ENCODE measurements at places on chromosomes 7 and 10.

DNA sequence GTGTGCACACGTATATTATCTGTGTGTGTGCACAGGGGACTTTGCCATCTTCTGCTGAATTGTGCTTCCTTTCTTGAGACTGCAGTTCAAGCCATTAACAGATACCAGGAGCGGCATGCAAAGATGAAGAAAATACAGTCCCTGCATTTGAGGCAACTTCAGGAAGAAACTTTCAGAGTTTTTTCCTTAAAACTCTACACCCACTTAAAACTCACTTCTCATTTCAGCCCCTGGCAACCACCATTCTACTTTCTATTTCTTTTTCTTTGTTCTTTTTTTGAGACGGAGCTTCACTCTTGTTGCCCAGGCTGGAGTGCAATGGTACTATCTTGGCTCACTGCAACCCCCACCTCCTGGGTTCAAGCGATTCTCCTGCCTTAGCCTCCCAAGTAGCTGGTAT is 448.9 kb upstream of the ZMIZ1 start:
- no peak for DNase-seq

DNA sequence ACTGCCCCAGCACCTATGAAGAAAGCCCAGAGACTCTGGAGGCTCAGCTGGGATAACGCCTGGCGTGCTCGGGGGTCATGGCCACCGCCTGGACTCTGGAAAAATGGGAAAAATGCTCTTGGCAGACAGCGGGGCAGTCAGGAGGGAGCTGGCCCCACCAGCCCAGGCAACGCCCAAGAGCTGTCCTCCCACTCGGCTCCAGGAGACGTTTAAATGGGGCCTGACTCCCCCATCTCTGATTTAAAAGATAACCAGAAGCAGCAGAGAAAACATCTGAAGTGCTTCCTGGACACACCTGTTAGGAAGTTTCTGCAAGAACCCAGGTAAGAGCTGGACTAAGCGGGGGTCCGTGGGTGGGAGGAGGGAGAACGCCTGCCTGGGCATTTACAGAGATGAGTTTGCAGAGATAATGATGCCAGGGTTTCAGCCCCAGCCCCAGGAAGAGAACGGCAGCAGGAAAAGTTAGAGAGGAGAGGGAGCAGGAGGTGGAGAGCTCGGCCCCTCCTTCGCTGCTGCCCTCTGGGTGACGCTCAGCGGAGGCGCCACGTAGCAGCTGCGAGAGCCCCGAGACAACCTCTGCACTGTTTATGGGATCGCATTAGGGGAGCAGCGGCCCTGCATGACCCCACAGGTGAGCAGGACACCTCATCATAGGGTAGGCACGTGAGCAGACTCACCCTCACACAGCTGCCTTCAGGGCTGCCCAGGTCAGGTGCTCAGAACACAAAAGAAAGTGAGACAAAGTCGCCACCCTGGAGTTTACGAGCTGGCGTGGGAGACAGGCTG is 83.5 kb upstream of the INSIG1 start:
- DNase-seq = no peak

- no peak for DNase-seq
Measured at GRCh38 chr10:120132811-120133210, 240.3 kb downstream of the SEC23IP start.

- no peak for DNase-seq
Measured at GRCh38 chr7:74362266-74362665, 73.1 kb downstream of the CLIP2 start.

DNA sequence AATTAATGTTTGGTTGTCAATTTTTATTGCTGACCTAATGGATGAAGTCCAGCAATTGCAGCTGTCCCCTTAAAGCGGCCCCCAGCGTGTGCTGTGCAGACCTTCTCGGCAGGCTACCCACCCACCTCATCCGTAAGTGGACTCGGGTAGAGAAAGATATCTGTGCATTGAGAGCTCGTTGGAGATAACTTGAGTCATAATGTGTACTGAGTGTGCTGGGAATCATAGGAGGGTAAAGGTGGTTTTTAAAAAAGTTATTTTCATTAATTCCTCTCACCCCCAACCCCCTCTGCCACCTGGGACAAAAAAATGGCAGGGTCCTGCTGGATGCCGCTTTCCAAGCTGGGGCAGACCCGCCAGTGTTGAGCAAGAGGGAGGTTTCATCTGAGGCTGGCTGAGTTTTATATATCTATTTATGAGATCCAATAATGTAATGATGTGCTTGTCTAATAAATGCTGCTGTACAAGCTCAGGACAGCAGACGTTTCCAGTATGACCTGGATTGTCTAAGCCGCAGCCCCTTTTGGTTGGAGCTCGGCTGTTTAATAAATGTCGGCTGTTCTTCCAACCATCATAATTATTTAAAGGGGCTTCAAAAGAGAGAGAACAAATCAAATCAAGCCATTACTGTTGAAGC is 119.1 kb downstream of the NKX6-2 start:
- no peak for DNase-seq

DNA sequence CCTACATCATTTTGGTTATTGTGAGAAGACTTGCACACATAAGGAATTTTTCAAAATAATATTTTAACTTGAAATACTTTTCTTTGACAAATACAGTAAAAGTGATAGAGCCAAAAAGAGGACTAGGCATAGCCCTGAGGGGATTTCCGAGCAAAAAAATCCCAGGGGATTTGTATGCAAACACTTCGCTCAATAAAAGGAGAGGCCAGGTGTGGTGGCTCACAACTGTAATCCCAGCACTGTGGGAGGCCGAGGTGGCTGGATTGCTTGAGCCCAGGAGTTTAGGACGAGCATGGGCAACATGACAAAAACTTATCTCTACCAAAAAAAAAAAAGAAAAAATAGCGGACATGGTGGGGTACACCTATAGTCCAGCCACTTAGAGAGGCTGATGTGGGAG is 193.0 kb downstream of the PCDH15 start:
- DNase-seq = no peak

- no peak for DNase-seq
Measured at GRCh38 chr10:49649294-49649693, 30.2 kb upstream of the C10orf53 start.

GRCh38 chr10:103111031-103111917 is 81.8 kb downstream of the NT5C2 start:
- no peak for DNase-seq

- no peak for DNase-seq
Measured at GRCh38 chr10:126021833-126022500, 125.6 kb downstream of the FANK1 start.

- DNase-seq = no peak
Measured at GRCh38 chr10:24664991-24665390, 58.7 kb downstream of the ARHGAP21 start.

- DNase-seq = no peak
Measured at GRCh38 chr7:17940951-17941431, 697 bp upstream of the SNX13 start.

DNA sequence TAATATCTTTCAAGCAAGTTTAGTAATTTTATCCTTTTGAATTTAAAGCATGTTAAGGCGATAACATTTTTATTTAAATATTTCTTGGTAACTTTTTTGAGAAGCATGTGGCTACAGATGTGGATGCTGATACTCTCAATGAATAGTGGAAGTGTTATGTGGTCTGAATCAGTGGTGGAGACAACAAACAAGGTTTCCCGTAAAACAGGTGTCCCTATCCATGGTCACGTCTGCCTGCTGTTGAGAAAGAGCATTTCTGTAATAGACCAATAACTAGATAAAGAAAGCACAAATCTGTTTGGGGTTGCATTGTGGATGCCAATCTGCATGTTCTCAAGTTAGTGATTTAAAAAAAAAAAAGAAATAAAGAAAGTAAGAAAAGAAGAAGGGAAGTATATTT is 13.9 kb upstream of the MAPK8 start:
- no peak for DNase-seq

DNA sequence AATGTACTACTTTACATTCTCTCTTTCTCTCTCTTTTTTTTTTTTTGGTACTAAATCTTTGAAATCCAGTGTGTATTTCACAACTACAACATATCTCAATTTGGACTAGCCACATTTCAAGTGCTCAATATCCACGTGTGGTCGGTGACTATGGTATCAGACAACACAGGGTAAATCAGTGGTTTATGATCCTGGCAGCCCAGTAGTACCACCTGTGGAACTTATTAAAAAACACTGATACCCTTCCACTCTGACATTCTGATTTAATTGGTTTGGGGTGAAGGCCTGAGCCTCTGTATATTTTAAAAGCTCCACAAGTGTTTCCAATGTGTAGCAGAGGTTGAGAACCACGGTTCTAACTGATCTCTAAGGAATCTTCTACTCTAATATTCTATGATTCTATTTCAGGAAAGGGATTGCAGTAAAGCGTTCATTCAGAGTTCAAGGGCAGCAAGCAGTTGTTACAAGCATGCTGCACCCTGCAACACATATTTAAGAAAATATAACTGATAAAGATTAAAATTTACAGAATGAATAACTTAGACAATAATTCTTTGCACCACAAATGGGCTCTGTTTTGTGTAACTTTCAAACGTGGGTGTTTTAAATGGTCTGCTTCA is 5.1 kb downstream of the CREB5 start:
- no peak for DNase-seq

- no peak for DNase-seq
Measured at GRCh38 chr7:126780993-126781392, 471.7 kb downstream of the GRM8 start.

DNA sequence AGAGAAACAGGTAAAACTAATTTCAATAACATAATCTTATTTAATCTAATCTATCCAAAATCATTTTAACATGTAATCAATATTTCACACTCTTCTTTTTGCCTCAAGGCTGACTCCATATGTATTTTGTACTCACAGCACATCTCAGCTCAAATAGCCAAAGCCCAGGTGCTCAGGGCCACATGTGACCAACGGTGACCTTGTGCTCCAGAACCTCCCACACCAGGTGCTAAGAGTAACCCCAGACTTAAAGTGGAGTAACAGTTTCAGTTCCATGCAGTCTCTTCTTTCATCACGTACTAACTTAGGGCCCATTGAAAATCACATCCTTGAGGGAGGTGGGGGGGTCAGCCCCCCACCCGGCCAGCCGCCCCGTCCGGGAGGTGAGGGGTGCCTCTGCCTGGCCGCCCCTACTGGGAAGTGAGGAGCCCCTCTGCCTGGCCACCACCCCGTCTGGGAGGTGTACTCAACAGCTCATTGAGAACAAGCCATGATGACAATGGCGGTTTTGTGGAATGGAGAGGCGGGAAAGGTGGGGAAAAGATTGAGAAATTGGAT is 47.3 kb downstream of the NCAPG2 start:
- DNase-seq = no peak

- no peak for DNase-seq
Measured at GRCh38 chr7:8149222-8149621, 112.7 kb downstream of the ICA1 start.

DNA sequence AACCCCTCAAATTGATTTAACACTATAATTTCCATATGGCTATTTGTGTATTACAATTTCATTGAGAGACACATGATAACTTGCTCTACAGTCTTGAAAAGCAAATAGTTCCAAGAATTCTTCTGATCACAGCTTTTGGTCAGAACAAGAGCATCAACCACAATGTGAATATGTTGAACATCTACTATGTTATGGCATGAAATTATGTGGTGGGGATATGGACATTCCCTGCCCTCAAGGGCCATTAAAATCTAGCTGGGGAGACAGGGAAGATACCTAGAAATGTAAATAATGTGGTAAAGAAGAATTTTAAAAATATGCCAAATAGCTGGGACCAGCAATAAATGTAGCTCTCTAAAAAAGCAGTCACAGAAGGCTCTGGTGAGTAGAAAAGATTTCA is 262.2 kb downstream of the FZD1 start:
- DNase-seq = no peak

DNA sequence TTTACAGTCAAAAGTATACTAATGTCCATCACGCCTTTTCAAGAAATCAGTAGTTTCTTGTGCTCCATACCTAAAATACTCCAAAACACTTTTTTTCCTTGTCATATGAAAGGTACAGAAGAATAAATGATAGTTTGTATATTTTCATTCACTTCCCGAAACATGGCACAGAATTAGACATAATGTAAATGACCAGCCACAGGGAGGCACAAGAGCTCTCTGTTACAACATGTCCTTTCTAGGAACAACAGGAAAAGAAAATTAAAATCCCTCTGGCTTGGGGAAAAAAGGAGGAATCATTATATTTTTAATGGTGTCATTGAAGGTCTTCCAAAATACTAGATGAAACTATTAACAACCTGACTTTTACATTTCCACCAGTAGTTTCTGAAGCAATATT is 331.2 kb downstream of the ACTR3B start:
- no peak for DNase-seq

- no peak for DNase-seq
Measured at GRCh38 chr10:123355748-123356481, 201.7 kb downstream of the BUB3 start.

GRCh38 chr7:24963218-24963617 is 16.8 kb downstream of the OSBPL3 start:
- DNase-seq = no peak

- DNase-seq = no peak
Measured at GRCh38 chr10:29806350-29806788, 171.6 kb upstream of the SVIL start.

DNA sequence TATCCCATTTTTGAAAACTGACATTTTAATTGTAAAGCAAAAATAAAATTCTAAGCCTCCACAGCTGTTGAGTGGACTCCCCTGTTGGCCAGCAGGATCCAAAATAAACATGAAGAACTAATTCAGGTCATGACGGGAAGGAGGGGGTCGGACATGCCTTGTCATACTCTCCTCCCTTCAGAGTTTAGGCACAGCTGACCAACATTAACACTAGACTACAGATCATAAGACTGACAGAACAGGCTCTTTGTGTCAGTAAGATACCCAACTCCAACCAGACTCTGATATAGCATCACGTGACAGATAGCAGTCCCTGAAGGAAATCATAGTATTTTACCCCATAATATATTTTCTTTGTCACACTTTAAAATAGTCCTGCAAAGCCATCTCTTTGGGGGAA is 20.9 kb upstream of the ZNF12 start:
- DNase-seq = no peak

- no peak for DNase-seq
Measured at GRCh38 chr7:34849986-34850385, 187.3 kb downstream of the DPY19L1 start.

DNA sequence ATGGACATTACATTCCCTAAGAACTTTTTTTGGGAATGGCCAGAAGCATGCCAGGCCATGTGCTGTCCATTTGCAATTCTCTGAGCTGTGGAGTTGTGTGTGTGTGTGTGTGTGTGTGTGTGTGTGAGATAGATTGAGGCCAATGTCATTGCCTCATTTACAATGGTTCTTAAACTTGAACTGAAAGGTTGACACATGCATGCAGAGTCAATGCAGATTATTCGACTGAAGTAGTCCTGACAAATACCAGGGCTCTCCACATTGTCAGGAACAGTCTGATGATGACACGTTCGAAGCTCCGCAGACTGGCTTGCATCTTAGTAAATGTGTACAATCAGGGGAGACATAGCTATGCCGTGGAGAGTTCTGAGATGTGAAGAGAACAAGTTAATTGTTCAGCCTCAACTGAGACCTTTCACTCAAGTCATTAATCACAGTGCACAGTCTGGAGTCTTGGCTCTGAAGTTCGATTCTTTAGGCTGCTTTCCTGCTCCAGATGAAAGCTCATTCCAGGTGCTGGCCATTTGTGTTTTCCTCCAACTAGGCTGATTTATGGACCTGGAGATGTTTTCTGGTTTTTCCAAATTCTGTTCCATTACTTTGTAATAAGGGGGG is 921.9 kb downstream of the LRMDA start:
- no peak for DNase-seq

All from activated T-cell treated with anti-CD3 and anti-CD28 coated beads for 1 hour (primary cell).